Forelimb muscle (tissue), 1 donor: ENCODE measurements at places on chromosomes 4 and X. TPM values are rescaled to one million over a fixed set of nuclear protein-coding genes. Genes with fewer than 3 reads are reported as not detected.

Gene SEPSECS
- 10.2 TPM for polyA plus RNA-seq

Gene MORC4
- 37.0 TPM for polyA plus RNA-seq

Gene C4orf51
- not detected for polyA plus RNA-seq

Gene ADGRG2
- 5.9 TPM for polyA plus RNA-seq

Gene SLC10A4
- polyA plus RNA-seq: 0.68 TPM

Gene UGT2A1
- polyA plus RNA-seq: 0.09 TPM

Gene DOK7
- polyA plus RNA-seq: 18.4 TPM

Gene PROM1
- 56.0 TPM for polyA plus RNA-seq

Gene UCHL1
- 17.6 TPM for polyA plus RNA-seq

Gene RPGR
- polyA plus RNA-seq: 5.4 TPM

Gene GNRHR
- polyA plus RNA-seq: 0.52 TPM

Gene NEXMIF
- 0.33 TPM for polyA plus RNA-seq

Gene RGN
- 2.5 TPM for polyA plus RNA-seq

Gene SPATA4
- 0.24 TPM for polyA plus RNA-seq

Gene DCAF12L1
- polyA plus RNA-seq: 1.9 TPM

Gene NPY2R
- 0.08 TPM for polyA plus RNA-seq

Gene HMGN5
- 6.2 TPM for polyA plus RNA-seq

Gene POU3F4
- polyA plus RNA-seq: not detected

Gene FAM9B
- polyA plus RNA-seq: not detected

Gene ARX
- polyA plus RNA-seq: 5.7 TPM

Gene SLC16A2
- polyA plus RNA-seq: 47.2 TPM

Gene TLR2
- 2.2 TPM for polyA plus RNA-seq

Gene CT45A2
- polyA plus RNA-seq: not detected

Gene ZNF141
- 18.8 TPM for polyA plus RNA-seq

Gene TASL
- 0.58 TPM for polyA plus RNA-seq

Gene BEND4
- polyA plus RNA-seq: 0.04 TPM

Gene SLC25A43
- 8.3 TPM for polyA plus RNA-seq

Gene NXF2B
- not detected for polyA plus RNA-seq

Gene CYTL1
- 6.4 TPM for polyA plus RNA-seq

Gene TRIM61
- polyA plus RNA-seq: 2.7 TPM

Gene SSX1
- polyA plus RNA-seq: not detected

Gene MRPL1
- 64.3 TPM for polyA plus RNA-seq

Gene RBM46
- polyA plus RNA-seq: not detected

Gene RNF150
- 36.4 TPM for polyA plus RNA-seq

Gene CLDN2
- polyA plus RNA-seq: 0.75 TPM

Gene TCEAL7
- polyA plus RNA-seq: 447 TPM

Gene ANXA5
- polyA plus RNA-seq: 258 TPM

Gene TRIM60
- polyA plus RNA-seq: not detected

Gene MED14
- polyA plus RNA-seq: 37.6 TPM

Gene RHOXF1
- polyA plus RNA-seq: not detected

Gene CXCL6
- polyA plus RNA-seq: not detected

Gene MAGEA12
- not detected for polyA plus RNA-seq

Gene PABPC4L
- 7.2 TPM for polyA plus RNA-seq

Gene HOPX
- 25.4 TPM for polyA plus RNA-seq

Gene GPRASP2
- 15.5 TPM for polyA plus RNA-seq

Gene RNF212
- 1.7 TPM for polyA plus RNA-seq

Gene TRIM75
- 0.10 TPM for polyA plus RNA-seq

Gene XK
- 8.9 TPM for polyA plus RNA-seq

Gene PCSK1N
- polyA plus RNA-seq: not detected

Gene DAPP1
- 2.3 TPM for polyA plus RNA-seq

Gene CCSER1
- 0.22 TPM for polyA plus RNA-seq

Gene CENPVL2
- polyA plus RNA-seq: not detected

Gene SERPINA7
- not detected for polyA plus RNA-seq

Gene MND1
- 3.5 TPM for polyA plus RNA-seq

Gene ADD1
- polyA plus RNA-seq: 163 TPM

Gene MAGEB17
- not detected for polyA plus RNA-seq

Gene CXorf66
- not detected for polyA plus RNA-seq

Gene CT55
- 0.42 TPM for polyA plus RNA-seq
